ENCODE measurements at places on chromosomes 3 and 15. TPM values are rescaled to one million over a fixed set of nuclear protein-coding genes. Genes with fewer than 3 reads are reported as not detected.

DNA sequence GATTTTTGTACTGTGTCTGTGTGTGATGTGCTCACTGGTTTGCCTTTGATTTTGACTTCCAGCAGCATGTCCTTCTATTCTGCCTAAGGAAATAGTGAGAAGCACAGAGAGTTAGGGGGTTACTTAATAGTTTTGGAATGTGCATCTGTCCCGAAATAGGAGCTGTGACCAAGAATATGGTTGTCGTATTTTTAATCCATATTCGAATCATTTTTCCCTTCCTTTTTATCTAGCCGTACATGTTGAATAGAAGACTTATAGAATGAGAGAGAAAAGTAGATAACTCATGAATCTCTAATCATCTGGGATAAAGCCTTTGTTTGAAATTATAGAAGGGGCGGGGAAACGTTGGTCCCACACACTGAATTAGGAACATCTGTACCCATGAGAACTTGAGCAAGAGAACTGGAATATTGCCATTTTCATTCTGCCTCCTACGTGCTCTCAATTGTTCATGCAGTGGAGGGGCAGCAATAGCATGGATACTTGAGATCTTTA is 23.6 kb downstream of the CRTC3 start:
- no peak for DNase-seq

- no peak for DNase-seq
Observed at GRCh38 chr3:51828297-51828696, 33.1 kb upstream of the IQCF2 start.

DNA sequence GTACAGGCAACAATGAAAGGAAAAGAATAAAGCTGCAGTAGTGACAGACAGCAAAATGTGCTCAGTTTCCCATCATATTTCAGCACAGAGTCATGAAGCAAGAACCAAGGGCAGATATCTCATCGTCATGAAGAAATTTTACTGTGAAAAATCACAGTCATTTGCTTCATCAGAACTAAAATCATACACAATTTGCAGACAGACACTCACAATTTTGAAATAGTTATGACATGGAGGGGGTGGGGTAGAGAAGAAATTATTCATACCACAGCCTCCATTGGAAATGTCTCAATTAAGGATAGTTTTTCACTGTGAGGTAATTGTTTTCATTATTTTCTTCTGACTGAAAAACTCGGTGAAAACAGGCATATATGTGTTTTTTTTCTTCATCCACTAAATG is 78.8 kb upstream of the CNTN3 start:
- DNase-seq: no peak

DNA sequence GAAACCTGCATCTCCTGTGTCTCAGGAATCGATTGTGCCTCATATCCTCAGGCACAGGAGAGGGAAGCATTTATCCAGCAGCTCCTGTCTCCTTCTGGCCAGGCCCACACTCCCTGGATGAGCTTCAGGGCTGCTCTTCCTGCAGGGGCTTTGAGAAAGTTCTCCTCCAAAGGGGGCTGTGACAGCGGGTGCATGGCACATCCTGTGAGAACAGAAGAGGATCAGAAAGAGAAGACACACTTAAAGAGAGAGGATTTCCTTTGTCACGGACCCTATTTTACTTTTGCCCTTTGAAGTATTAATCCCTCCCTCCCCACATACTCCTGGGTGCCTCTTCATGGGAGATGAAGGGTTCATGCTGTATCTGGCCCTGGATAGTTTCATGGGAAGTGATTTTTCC is 46.0 kb downstream of the MFSD1 start:
- no peak for DNase-seq

GRCh38 chr3:66039590-66039887 is 821 bp upstream of the MAGI1 start:
- DNase-seq: no peak

Gene UBA3
- 63.8 TPM for total RNA-seq

DNA sequence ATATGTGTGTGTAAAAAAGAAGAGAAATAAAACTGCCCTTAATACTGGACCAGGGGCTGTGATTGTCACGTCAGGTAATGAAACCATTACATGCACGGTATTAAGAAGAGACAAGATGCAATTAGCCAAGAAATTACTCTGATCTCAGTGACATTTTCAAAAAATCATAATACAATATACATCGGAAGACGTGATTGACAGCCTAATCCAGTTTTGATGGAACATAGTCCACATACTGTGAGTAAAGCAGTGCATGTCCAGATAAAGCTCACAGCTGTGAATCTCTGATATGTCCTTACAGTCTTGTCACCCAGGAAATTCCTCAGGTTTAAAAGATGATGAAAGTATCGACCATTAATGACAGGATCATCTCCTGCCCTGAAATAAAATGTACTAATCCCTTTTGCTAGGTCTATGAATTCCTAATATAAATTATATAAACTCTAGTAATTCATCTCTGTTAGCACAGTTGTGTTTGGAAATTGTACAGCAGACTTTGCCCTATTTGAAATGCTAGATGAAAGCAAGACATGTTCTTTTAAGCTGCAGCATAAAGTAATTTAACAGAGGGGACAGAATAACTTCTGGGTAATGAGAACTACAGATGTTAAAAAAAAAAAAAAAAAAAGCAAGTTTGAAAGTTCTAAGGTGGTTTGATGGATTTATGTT is 119.5 kb upstream of the TMCO5A start:
- DNase-seq: no peak

Gene POMGNT2
- total RNA-seq: 16.1 TPM

GRCh38 chr3:187136936-187137335 is 2.4 kb downstream of the RPL39L start:
- DNase-seq: no peak

Gene MCCC1
- 30.7 TPM for total RNA-seq

Gene MYL3
- not detected for total RNA-seq

Gene IGSF10
- 0.03 TPM for total RNA-seq

Gene KCNMB3
- total RNA-seq: 0.58 TPM

DNA sequence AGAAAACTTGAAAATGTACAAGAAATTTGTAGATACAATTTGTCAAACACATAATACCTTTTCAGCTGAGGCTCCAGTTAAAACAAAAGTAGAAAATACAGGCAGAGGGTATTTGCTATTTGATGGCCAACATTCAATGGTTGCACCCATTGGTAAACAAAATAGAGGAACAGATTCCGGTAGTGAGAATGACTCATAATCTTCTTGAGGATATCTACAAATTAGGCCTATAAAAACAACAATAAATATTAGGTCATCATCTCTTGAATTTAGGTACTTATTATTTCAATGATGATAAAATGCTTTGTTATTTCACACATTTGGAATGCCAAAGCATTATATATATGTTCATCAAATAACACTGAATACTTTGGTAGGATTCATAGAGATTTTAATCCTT is 53.4 kb downstream of the DENND4A start:
- no peak for DNase-seq

GRCh38 chr3:113441051-113441770 is at the start of gene CFAP44:
CFAP44 (minus strand) TSS chr3:113441493; CDS start chr3:113433664, 7,829 bp downstream.
- no peak for DNase-seq

GRCh38 chr15:42401544-42402454 is 42.5 kb downstream of the CAPN3 start:
- DNase-seq: no peak

DNA sequence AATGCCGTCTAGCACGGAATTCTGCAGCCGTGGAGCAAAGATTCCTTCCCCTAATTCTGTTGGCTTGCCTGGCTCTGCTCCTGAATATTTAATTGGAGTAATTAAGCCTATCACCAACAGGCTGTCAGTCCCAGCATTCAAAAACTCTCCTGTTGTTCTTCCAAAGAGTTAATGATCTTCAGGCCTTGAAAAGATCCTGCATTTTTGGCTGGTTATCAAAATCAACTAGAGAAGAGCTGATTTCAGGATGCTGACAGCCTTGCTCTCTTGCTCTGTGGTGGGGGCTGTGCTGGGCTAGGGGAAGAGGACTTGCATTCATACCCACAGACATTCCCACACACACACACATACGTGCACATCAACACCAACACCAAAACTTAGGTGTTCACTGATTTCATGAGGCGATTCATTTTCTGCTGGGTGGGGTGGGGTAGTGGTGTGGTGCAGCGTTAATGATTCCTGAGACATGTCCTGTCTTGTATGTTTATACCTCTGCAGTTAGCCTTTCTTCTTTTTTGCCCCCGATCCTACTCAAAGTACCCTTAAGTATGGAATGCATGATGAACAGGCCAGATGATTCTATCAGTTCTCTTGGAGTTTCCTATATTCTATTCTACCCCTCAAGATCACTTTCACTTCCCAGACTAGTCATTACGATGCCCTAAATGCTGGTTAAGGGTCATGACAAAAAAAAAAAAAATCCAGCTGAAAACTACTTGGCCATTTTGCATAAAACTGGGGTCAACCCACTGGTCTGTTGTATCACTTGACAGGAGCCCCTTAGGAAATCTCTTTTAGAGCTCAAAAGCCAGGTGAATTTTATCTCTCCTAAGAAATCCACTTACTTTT is 42.3 kb downstream of the CPN2 start:
- DNase-seq: no peak

Gene SOX14
- not detected for total RNA-seq

Gene C3orf70
- 8.7 TPM for total RNA-seq

DNA sequence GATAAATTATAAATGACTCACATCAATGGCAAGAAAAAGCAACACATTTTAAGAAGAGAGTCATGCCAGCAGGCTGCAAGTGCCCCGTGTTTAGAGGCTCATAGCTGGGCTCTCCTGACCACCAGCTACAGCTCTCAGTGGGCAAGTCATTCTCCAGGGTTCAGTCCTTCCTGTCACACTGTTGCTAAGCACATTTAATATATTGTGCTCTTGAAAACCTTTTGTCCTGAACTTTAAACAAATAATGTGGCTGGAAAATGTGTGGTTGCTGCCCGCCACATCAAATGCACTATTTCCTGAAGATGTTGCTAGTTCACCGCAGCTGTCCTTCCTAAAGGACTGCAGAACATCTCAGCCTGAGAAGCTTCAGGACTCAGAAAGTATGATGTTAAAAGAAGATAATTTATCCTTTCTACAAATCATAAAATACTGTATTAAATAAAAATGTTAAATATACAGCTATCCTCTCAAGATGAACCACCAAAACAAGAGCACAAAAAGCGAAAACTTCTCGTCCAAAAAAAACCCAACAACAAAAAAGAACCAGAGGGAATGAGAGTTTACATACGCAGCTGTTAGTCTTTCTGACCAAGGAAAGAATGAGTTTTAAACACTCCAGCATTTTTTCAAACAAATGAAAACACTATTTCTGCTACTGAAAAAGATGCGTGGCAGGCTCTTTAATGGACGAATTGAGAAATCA is 951 bp downstream of the TARS3 start:
- DNase-seq: no peak

GRCh38 chr3:136276049-136276755 is 26.1 kb downstream of the PCCB start:
- no peak for DNase-seq

Gene C3orf52
- 12.4 TPM for total RNA-seq

Gene CP
- total RNA-seq: 0.53 TPM

DNA sequence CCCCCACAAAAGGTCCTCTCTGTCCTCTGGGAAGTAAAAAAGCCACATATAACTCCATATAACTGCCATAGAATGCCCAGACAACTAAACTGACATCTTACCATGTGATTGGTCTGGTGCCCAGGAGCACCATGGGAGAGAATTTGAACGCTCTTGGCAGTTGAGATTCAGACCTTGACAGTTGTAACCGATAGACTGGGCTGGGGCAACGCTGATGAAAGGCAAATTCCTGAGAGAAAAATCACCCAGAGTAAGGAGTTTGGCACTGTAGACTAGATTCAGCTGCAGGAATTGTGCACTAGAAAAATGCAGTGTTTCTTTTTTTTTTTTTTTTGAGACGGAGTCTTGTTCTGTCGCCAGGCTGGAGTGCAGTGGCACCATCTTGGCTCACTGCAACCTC is 240.5 kb downstream of the SOX2 start:
- DNase-seq: no peak

GRCh38 chr3:9214599-9214998 is 34.8 kb downstream of the SRGAP3 start:
- DNase-seq: no peak

GRCh38 chr3:51967384-51968169 is at the start of gene PCBP4:
PCBP4 (minus strand) TSS chr3:51967454; CDS start chr3:51961240, 6,214 bp downstream.
- DNase-seq: peak; percentile 39

DNA sequence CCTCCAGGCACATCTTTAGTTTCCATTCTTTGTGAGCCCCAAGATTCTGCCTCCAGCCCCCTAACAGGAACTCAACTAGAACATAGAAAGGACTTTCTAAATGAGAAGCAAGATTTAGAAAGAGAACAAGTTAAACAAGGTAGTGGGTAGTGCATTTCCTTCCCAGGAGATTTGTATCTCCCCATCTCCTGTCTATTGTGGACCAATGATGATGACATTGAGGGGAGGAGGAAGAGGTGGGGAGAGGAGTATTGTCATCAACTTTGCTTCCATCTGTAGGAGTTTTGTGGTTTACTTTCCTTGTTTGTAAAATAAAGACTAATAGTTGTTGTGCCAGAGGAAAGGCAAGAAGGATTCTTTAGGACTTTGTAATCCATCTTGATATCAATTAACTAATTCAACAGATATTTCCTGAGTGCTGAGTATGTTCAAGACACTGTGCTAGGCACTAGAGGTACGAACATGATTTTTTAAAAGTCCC is 235.3 kb upstream of the ROPN1 start:
- DNase-seq: no peak

Gene CHL1
- 106 TPM for total RNA-seq

- no peak for DNase-seq
Observed at GRCh38 chr3:12835052-12835665, 6.2 kb downstream of the RPL32 start.
